ENCODE measurements at places on chromosomes 6 and 20.

DNA sequence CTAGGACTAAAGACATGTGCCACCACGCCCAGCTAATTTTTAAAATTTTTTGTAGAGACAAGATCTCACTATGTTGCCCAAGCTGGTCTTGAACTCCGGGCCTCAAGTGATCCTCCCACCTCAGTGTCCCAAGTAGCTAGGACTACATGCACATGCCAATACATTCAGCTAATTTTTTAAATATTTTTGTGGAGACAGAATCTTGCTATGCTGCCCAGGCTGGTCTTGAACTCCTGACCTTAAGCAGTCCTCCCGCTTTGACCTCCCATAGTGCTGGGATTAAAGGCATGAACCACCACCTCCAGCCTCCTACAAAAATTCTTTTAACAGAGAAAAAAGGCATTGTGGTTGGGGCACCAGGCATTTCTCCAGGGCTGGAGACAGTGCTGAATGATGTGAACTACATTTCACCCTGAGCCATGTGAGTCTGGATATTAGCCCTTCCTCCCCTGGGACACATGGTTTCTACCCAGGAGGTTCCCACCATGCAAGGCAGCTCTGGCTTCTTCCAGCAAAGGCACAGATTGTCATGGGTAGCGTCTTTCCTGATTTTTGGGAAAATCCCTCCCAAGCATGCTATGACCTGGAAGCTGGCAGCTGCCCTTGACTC is 36.3 kb upstream of the CMTR1 start:
- no peak for DNase-seq

GRCh38 chr6:14953836-14954235 is 292.0 kb upstream of the JARID2 start:
- DNase-seq = no peak

GRCh38 chr6:70669133-70669532 is 1.4 kb downstream of the SMAP1 start:
- DNase-seq = no peak

- DNase-seq = no peak
Observed at GRCh38 chr6:30987304-30987703, 3.8 kb downstream of the MUC21 start.

- DNase-seq = no peak
Observed at GRCh38 chr6:37507690-37508421, 8.2 kb upstream of the CCDC167 start.

GRCh38 chr20:6703047-6703446 is 64.4 kb upstream of the BMP2 start:
- DNase-seq = no peak

DNA sequence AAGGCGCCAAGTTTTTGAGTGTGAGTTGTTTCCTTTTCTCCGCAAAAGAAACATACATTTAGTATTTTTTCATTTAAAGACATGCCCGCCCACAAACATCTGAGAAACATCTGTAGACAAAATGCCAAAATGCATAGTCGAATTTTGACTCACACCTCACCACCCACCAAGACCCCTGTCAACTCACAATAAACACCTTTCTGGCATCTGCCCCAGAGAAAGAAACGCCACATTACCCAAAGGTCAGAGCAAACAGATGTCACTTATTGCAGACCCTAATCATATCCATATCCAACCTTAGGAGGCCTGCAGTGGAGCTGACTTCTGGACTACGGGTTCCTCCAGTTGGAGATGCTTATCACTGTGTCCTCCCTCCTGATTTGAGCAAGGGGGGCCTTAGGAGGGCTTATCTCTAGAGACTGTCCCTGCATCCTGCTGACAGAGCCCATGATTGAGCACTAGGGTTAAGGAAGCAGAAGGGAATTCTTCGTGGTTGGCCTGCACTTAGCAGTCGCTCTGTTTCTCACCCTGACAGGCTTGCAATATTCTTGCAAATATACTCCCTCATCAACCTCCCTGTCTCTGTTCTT is 90.5 kb upstream of the TBX18 start:
- DNase-seq = no peak

GRCh38 chr6:2665146-2666070 is 85.3 kb downstream of the MYLK4 start:
- DNase-seq = no peak
